ENCODE measurements at places on chromosomes 4 and X.

DNA sequence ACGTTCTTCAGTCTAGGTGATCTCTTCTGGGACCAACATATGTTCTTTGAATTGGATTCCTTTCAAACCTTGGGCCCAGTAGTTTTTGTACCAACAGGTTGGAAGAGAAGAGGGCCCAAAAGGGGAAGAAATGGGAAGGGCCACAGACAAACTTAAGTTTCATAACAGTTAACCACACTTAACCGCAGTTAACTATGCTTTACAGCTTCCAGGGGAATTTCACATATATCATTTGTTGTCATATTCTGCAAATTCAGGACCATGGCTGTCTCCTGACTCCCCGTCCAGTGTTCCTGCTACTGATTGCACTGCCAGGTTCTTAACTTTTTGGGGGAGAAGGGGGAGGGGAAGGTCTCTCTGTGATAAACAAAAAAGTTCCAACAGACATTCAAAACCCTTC is 34.6 kb downstream of the RTL5 start:
- H3K36me3 ChIP-seq = peaks cover 2% of the 10 kb centered on the region
- no peak overlapping the region for H3K27ac ChIP-seq
- no peak for DNase-seq
- H3K4me3 ChIP-seq = no peak overlapping the region
- peaks cover 16% of the 10 kb centered on the region for H3K4me1 ChIP-seq

DNA sequence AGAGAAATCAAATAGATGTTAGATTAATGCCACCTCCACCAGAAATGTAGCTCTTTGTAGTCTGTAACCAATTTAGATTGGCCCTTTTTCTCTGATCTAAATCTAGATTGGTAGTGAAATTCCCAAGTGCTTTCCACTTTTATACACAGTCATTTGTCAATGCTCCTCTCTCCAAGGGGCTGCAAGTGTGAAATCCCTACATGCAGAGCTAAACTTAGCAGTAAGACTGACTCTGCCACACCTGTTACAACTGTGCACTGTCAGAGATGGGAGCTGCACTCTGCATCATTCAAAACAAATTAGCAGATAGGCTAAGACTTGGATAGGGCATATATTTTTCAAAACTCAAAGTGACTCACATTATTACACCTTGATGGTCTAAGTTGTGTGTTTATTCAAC is 9.1 kb downstream of the SERTM2 start:
- H3K4me3 ChIP-seq = no peak overlapping the region
- H3K36me3 ChIP-seq = no peaks in the 10 kb centered on the region
- peak overlapping the region; percentile 90 for H3K27ac ChIP-seq
- no peak for DNase-seq
- peaks cover 31% of the 10 kb centered on the region for H3K4me1 ChIP-seq
- no peaks in the 10 kb centered on the region for H3K27me3 ChIP-seq

DNA sequence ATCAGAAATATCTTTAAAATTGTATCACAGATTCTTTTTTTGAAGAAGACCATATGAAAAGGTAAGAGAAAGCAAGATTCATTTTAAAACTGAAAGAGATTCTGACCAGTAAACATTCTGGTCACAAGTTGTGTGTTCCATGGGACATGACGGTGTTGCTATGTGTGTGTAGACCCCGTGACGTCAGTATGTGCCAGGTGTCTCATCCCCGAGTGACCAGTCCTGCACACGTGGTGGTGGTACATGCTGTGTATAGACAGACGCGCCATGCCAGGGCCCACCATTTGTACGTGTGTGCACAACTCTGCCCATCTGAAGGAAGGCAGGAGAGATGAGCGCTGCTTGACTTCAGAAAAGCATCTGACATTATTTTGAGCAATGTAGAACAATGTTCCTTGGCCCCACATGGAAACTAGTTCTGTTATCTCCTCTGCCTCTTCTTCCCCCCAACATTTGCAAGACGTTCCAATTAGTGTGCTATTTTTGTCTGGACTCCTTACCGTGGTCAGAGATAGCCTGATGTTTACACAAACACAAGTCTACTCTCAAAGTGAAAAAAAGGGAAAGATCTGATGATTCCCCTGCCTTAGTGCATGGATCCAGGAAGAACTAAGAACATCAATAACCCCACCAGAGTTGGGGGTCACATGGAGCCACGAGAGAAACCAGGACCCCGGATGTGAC is 51.2 kb downstream of the IRF2 start:
- peaks cover 51% of the 10 kb centered on the region for H3K36me3 ChIP-seq
- no peak overlapping the region for H3K4me3 ChIP-seq
- no peak for DNase-seq
- peaks cover 6% of the 10 kb centered on the region for H3K4me1 ChIP-seq
- no peak overlapping the region for H3K27ac ChIP-seq
- H3K27me3 ChIP-seq = no peaks in the 10 kb centered on the region

DNA sequence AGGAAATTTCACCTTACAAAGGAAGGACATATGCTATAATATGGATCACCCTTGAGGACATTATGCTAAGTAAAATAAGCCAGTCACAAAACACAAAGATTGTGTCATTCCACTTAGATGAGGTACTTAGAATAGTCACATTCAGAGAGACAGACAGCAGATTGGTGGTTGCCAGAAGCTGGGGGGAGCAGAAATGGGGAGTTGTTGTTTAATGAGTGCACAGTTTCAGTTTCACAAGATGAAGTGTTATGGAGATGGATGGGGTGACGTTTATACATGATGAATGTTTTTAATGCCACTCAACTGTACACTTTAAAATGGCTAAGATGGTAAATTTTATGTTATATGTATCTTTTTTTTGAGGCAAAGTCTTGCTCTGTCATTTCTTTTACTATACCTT is 14.8 kb upstream of the SPON2 start:
- no peak for DNase-seq
- peaks cover 37% of the 10 kb centered on the region for H3K27me3 ChIP-seq
- no peaks in the 10 kb centered on the region for H3K36me3 ChIP-seq
- H3K4me3 ChIP-seq = no peak overlapping the region

DNA sequence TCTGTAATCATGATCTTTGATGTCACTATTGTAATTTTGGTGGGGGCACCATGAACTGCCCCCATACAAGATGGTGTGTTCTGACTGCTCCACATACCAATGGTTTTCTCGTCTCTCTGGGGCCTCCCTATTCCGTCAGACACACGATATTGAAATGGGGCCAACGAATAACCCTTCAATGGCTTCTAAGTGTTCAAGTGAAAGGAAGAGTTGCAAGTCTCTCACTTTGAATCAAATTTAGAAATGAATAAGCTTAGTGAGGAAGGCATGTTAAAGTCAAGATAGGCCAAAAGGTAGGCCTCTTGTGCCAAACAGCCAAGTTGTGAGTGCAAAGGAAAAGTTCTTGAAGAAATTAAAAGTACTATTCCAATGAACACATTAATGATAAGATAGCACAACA is 205.4 kb downstream of the SPRY1 start:
- no peak overlapping the region for H3K27ac ChIP-seq
- peaks cover 23% of the 10 kb centered on the region for H3K4me1 ChIP-seq
- H3K4me3 ChIP-seq = no peak overlapping the region
- DNase-seq = no peak
- no peaks in the 10 kb centered on the region for H3K36me3 ChIP-seq

GRCh38 chr4:165506849-165507248 is 128.0 kb downstream of the CPE start:
- no peak overlapping the region for H3K4me3 ChIP-seq
- H3K27me3 ChIP-seq = peaks cover 12% of the 10 kb centered on the region
- DNase-seq = no peak

- no peak for DNase-seq
- H3K36me3 ChIP-seq = no peaks in the 10 kb centered on the region
These were observed 104.9 kb upstream of the CENPE start for GRCh38 chr4:103303011-103303410.

Measured in mesothelial cell of epicardium (in vitro differentiated cells).